Activated CD4-positive, alpha-beta memory T cell treated with anti-CD3 and anti-CD28 coated beads, Interleukin-2, amount 10 ng/mL, durations not matched to agents 7 days and 5 days (primary cell): ENCODE measurements at places on chromosomes 6 and 20. TPM values are rescaled to one million over a fixed set of nuclear protein-coding genes. Genes with fewer than 3 reads are reported as not detected.

Gene SYNGAP1
- total RNA-seq, result 35.3 TPM

Gene AVP
- not detected for total RNA-seq

Gene ARID1B
- total RNA-seq, result 65.5 TPM

Gene BNIP5
- total RNA-seq, result not detected

Gene NUDT3
- 9.9 TPM for total RNA-seq

DNA sequence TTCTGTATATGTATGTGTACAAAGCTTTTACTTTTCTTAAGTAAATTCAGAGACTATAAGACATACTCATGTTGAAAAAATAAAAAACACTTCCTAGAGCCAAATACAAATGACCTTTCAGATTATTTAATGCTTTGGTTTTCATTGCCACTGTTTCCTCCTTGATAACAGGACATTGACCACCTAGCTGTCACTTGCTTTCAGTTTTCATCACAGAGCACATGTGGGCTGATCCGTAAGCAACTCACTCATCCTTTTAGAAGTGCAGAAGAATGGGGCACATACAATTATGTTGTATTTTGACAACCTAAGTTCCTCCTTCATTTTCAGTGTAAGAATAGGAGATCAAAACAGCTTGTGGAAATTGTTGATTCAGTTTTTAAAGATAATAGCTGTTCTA, 6.2 kb downstream of the ZBTB2 start:
- peak overlapping the region; percentile 42 for H3K4me3 ChIP-seq
- peak overlapping the region; percentile 76 for H3K27ac ChIP-seq
- no peaks in the 10 kb centered on the region for H3K27me3 ChIP-seq
- H3K36me3 ChIP-seq, result peaks cover 37% of the 10 kb centered on the region

GRCh38 chr6:109491207-109491938, 8.4 kb upstream of the ZBTB24 start:
- peak overlapping the region; percentile 41 for H3K4me3 ChIP-seq
- DNase-seq, result peak; percentile 56
- peaks cover 5% of the 10 kb centered on the region for H3K27me3 ChIP-seq
- peak overlapping the region; percentile 92 for H3K27ac ChIP-seq
- no peaks in the 10 kb centered on the region for H3K36me3 ChIP-seq
- peaks cover 35% of the 10 kb centered on the region for H3K4me1 ChIP-seq
